ENCODE measurements at places on chromosomes 3 and 15.

GRCh38 chr15:31098953-31099740 lies 2.4 kb downstream of the TRPM1 start:
- DNase-seq = no peak

DNA sequence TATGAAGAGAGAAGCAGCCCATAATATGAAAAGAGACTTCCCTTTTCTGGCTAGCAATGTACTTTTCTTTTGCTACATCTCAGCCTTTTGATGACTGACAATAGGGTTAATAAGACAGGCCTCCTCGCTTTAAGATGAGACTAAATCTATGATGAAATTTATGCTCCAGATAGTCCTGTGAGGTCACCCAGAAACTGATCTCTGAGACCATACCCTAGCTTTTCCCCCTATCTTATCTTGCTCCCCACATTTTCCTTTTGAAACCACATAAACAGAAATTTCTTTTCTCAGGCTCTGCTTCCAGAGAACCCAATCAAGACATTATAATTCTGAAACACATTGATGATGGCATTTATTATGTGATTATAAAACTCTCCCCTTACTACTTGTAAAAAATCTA lies 168.8 kb upstream of the CADM2 start:
- DNase-seq = no peak

DNA sequence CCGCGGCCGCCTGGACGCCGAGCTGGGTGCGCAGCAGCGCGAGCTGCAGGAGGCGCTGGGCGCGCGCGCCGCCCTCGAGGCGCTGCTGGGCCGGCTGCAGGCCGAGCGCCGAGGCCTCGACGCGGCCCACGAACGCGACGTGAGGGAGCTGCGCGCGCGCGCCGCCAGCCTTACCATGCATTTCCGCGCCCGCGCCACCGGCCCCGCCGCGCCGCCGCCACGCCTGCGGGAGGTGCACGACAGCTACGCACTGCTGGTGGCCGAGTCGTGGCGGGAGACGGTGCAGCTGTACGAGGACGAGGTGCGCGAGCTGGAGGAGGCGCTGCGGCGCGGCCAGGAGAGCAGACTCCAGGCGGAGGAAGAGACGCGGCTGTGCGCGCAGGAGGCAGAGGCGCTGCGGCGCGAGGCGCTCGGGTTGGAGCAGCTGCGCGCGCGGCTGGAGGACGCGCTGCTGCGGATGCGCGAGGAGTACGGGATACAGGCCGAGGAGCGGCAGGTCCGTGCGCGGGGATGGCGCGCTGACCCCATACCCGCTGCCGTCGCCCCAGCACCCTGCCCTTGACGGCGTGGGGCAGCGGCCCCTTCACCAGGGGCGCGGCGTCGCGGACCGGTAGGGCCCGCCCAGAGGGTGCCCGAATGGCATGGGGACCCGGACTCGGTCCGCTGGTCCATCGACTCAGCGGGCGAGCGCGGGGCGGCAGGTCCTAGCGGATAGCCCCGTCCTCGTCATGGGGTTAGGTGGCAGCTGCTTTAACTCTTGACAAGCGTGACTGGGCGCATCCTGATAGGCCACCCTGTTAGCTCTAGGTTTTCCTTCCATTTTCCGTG lies 848 bp downstream of the SYNM start:
- DNase-seq = peak; percentile 37

GRCh38 chr15:95095250-95095649 lies 863.9 kb downstream of the MCTP2 start:
- DNase-seq = no peak

GRCh38 chr3:96814651-96815567 lies 515 bp downstream of the EPHA6 start:
- DNase-seq = no peak

DNA sequence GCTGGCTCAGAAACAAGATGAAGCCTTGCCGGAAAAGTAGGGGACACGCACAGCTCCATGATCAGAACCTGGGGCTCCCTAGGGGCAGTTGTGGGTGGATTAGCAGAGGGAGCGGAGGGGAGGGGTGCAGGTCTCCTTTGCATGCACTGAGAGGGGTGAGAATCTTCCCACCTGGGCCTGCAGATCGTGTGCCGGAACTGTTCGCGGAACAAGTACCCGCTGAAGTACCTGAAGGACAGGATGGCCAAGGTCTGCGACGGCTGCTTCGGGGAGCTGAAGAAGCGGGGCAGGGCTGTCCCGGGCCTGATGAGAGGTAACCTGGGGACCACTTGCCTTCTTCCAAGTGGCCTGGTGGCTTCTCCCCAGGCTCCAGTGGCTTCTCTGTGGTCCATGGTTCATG lies 24.5 kb upstream of the NR2C2 start:
- DNase-seq = no peak

DNA sequence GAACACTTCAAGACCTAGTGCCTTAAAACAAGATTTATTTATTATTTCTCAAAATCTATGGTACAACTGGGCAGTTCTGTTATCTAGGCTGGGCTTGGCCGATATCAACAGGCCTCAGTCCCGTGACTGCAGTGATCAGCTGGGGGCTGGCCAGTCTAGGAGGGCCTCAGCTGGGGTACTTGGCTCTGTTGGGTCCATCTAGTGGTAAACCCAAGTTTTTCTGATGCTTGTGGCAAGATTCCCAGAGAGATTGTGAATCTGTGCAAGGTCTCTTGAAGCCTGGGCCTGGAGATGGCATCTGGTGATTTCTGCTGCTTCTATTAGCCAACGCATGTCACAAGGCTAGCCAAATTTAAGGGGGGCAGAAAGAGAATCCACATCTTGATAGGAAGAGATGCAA lies 482.4 kb upstream of the SGO1 start:
- no peak for DNase-seq

- DNase-seq = no peak
These were observed 291.3 kb downstream of the TLE3 start for GRCh38 chr15:69806287-69806915.

GRCh38 chr3:15667484-15667883 lies 65.9 kb downstream of the BTD start:
- no peak for DNase-seq

DNA sequence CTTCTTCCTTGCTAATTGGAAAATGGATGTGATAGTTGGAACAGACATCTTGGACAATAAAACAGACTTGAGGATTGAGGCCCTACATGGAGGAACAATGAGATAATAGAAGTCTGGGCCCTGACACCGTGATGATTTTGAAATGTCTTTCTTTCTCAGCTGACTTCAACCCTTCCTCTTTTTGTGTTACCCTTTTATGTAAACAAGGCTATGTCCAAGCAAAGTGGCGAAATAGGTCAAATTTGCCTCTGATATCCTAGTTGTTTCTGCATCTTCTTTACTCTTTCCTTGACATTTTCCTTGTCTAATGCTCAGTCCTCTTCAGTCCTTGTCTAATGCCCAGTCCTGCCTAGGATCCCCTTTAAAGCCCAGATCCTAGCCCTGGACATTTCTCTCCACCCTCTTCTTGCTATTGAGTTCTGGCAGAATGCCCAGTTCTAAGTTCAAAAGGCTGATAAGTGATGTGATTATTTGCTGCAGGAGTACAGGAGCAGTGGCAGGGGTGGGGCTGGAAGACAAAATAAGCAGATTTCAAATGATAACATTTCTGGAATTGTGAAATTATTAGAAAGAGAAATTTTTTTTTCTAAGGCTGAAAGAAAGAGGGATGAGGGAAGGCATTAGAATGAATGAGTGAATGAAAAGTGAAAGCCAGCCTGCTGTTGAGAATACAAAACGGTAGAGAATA lies 6.5 kb upstream of the VPS8 start:
- DNase-seq = no peak

DNA sequence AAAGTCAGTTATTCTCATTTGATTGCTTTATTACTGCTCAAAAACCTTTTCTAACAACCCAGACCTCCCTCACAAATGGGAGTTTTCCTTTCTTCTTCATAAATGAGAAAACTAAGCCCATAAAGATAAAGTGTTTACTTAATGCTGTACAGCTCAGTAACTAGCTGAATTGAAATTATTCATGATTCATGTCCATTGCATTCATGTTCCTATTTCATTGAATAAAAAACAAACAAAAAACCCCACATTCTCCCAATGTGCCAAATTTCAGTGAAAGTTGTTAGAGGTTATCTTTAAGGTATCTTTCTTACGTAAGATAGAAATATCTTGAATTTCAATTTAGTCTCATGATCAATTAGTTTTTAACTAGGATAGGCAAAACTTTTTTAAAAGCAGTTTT lies 2.8 kb downstream of the PLSCR2 start:
- DNase-seq = no peak

DNA sequence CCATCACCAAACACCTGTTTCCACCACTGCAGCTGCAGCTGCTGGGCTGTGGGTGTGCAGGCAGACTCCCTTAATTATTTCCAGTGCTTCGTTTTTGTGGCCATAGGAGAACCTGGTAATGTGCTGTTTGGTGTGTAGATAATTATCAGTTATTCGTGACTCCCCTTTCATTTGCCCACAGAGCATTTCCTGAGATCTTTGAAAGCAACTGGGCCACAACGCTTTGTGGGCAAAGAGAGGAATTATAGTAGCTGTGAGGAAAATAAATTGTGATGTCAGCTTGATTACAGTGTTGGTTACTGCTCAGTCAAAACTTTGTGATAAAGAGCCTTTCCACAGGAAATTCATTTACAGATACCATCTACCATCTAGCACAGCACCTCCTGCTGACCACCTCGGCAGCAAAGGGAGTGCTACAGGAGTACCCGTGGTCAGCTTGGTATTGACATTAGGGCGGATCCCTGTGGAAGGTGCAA lies 193.3 kb upstream of the SLCO3A1 start:
- DNase-seq = no peak

- no peak for DNase-seq
These were observed 8.3 kb downstream of the ACKR4 start for GRCh38 chr3:132605374-132605792.

DNA sequence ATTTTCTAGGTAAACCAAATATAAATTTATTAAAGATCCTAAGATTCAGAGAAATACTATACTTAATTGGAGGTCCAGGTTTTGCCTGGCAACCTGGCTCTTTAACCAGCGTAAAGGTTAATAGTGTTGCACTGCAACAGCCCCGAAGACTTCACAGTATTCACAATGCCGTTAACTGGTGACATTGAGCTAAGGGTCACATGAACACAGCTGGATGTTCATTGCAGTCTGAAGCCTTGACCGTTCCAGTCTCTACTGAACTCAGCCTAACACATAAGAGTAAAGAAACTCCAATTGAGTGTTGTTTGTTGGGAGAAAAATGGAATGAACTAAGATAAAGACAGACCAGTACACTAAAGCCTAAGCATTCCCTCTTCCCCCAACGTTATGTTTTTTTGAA lies 26.8 kb downstream of the NKIRAS1 start:
- no peak for DNase-seq

- no peak for DNase-seq
These were observed 751.5 kb downstream of the SQOR start for GRCh38 chr15:46386356-46386755.

DNA sequence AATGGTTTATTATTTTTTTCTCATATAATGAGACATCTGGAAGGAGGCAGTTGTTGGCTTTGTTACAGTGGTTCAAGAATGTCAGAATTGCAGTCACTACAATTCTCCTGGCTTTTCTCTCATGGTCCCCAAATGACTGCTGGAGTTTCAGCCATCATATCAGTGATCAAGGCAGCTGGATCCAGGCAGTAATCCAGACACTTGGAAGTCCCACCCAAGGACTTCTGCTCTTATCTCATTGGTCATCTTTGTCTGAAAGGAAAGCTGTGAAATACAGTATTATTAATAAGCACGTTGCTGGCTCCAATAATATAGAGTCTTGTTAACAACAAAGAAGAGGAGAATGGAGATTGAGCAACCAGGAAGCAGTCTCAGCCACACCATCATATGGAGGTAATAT lies 22.9 kb upstream of the MED12L start:
- no peak for DNase-seq

DNA sequence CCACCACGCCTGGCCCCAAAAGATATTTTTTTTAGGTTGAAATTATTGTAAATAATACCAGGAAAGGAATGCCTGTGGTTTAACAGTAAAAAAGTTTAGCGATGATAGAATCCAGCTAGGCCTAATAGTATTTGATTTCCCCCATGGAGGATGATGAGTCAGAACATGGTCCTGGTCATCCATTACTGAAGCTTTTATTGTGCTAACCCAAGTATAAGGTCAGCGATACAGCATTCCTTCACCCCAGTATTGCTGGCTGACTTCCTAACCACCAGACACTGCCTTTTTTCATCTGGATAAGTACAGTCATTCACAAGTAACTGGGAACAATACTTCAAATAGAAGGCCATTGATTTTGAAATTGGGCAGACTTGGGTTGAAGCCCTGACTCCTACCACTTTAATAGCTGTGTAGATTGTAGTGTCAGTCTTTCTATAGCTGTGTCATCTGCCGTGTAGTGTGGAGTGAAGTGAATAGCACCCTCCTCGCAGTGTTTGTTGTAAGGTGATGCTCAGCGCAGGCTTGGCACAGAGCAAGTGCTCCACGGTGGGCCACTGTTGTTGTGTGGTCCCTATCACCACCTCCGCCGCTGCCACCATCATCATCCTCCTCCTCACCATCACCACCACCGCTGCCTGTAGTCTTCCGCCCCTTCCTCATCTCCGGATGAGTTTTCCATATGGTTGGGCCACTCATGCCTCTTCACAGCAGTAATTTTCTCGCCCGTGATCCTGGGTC lies 436.0 kb upstream of the TPM1 start:
- no peak for DNase-seq

DNA sequence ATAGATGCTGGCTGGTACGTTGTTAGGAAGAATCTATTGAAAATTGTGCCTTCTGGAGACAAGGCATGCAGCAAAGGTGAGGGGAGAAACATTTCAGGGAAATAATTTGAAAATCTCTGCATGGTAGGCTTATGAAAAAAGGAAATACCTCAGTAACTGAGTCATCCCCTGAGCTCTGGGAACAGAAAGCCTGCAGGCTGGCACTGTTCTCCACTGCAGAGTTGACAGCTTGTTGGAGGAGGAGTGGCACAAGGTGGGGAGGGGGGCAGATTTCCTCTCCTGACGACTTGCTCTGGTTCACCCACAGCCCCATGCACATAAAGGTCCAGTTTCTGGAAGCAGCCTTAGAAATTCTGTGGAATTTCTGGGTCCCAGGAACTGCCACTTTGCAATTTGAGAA lies 179.4 kb downstream of the ABHD5 start:
- no peak for DNase-seq

DNA sequence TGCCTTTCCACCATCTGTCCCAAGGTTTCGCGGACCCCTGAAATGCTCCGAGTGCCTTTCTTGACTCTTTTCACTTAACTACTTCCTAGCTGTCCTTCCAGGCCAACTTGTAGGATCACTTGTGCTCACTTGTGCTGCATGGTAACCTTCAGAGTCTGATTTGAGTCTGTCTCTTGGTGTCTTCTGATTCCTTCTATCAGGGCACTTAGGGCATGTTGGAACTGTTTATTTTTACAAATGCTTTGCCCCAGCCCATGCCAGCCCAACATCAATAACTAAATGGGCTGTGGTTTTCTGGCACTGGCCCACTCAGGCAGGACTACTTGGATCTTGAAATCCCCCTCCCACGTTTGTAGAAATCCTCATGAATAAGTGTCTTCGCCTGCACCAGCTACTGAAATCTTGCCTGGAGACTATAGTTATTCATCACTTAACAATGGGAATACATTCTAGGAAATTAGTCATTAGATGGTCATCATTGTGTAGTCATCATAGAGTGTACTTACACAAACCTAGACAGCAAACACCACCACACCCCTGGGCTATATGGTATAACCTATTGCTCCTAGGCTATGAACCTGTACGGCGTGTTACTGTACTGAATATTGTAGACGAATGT lies 123.1 kb upstream of the STRIT1 start:
- no peak for DNase-seq

- DNase-seq = no peak
These were observed 320.1 kb upstream of the ATP11B start for GRCh38 chr3:182473191-182473710.
